ENCODE measurements at places on chromosomes 1 and 21.

DNA sequence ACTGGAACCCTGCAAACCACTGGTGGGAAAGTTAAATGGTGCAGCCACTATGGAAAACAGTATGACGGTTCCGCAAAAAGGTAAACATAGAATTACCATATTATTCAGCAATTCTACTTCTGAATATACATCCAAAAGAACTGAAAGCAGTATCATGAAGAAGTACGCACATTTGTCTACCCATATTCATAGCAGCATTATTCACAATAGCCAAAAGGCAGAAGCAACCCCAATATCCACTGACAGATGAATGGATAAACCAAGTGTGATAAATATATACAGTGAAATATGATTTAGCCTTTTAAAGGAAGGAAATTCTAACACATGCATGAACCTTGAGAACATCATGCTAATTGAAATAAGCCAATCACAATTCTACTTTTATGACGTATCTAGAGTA lies 39.6 kb downstream of the DAB1 start:
- DNase-seq = no peak

GRCh38 chr21:37461479-37461878 lies 94.9 kb downstream of the DYRK1A start:
- no peak for DNase-seq

DNA sequence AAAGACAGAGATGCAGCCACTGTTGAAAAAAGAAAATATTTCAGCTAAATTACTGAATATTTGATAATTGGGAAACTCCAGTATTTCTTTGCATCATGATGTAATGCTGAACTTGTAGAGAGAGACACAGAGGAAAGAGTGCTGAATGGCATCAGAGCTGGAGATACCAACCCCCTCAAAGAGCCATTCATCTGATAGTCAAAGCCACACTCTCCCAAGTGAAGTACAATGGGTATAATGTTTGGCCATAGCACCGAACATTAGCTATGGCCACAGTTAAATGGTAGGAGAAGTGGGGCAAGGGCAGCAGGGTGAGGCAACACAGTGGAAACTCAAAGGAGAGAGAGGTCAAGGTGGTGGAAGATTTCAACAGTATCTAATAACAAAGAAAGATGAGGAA lies 107.5 kb upstream of the TNFSF4 start:
- DNase-seq = no peak

DNA sequence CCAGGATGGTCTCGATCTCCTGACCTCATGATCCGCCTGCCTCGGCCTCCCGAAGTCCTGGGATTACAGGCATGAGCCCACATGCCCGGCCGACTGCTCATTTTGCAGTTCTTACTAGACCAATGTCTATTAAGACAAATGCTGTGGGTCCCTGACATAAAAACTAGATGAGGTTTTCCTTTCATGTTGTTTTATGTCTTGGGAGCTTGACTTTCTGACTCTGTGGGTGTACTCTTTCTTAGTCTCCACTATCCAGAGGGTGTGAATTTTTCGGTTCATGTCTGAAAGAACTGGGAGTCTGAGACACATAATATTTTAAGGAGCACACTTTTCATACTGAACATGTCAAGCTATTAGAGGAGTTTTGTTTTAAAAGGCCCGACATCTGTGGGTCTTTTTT lies 744.9 kb upstream of the B3GALT2 start:
- no peak for DNase-seq

DNA sequence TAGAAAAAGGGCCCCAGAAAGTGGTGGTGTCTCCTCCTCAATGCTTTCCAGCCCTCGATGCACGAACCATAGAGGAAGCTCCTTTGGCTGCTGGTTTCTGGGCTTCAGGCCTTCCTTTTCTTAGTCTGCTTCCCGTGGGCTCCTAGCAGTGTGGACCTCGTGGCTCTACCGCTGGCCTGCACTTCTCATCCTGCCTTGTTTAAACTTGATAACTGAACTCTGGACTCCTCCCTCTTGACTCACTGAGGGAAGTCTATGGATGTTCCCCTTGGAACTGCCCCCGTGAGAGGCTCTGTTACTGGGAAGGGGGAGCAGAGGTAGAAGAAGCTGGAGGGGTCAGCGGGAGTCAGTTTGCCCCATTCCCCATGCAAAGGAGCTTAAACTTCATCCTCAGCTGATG lies 75.3 kb upstream of the WDR26 start:
- no peak for DNase-seq

DNA sequence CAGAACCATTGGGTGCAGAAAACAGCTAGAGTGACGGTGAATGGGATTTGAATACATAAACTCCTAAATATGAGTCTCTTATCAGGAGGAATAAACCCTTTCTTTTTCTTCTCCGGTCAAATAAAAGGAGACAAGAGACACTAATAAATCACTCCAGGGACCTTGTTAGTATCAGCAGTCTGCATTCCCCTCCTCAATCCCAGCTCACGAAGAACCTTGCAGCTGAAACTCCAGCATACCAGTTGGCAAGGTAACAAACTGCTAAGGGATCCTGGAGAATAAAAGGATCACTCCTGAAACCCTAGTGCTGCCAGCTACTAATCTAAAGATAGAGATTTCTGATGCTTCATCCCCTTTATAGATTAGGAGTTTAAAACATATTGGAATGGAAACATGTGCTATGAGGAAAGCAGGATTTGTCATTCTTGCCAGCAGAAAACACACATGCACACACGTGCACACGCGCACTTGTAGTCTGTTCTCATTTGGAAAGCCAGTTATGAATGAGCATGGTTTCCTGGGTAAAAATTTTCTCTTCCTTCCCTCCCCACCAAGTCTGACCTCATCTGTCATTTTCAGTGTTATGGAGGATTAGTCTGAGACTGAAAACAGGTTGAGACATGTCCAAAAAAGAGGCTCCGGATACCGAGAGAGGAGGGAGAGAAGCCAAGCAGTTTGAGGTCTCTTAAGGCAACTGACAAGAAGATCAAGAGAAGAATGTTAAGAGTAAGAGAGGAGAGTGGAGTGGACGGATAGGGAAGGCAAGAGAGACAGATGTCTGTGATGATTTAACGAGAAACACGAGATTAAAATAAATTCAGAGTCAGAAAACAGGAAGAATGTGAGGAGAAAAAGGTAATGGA lies 10.9 kb downstream of the IER5 start:
- no peak for DNase-seq

DNA sequence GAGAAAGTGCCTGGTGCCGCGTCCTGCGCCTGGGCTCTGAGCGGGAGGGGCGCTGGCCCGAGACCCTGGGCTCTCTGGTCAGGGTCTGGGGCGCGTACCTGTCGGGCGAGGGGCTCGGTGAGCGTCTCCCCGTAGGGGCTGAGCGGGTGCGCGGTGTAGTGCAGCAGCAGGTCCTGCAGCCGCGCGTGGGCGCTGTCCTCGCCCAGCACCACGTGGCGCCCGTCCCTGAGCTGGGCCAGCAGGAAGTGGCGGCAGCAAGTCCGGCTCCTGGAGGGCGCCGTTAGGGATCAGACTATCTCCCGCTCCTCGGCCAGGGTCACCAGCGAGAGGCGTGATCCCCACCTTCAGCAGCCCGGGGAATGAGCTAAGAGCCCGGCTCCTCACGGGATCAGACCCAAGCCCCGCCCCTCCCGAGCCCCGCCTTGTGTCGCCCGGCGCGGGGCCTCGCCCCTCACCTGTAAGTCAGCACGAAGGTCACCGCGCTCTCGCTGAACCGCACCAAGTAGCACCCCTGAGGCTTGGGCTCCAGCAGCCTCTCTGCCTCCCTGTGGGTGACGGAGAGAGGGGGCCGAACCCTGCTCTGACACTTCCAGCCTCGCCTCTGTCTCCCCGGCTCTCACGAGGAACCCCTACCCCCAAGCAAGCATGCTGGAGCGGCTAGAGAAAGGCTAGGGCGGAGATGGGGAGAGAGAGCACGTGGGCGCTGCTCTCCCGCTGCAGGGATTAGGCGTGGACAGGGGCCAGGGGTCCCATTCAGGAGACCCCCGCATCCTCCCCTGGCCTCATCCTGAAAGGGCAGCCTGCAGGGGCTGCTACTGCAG lies 2.7 kb downstream of the SH2D2A start:
- DNase-seq = no peak

GRCh38 chr1:30855686-30856259 lies 52.8 kb downstream of the SDC3 start:
- no peak for DNase-seq

GRCh38 chr1:59278780-59279354 lies 18.0 kb upstream of the FGGY start:
- DNase-seq = no peak
